ENCODE measurements at places on chromosomes 6 and 20. TPM values are rescaled to one million over a fixed set of nuclear protein-coding genes. Genes with fewer than 3 reads are reported as not detected.
A peak's percentile ranks its signal among the peaks of the same experiment; 100 is the strongest.

- H3K27ac ChIP-seq, result no peak overlapping the region
- DNase-seq, result no peak
- H3K36me3 ChIP-seq, result no peaks in the 10 kb centered on the region
- H3K4me1 ChIP-seq, result no peaks in the 10 kb centered on the region
Measured at GRCh38 chr6:2531426-2532215, 219.1 kb downstream of the MYLK4 start.

Gene MACROD2
- total RNA-seq, result 5.8 TPM

DNA sequence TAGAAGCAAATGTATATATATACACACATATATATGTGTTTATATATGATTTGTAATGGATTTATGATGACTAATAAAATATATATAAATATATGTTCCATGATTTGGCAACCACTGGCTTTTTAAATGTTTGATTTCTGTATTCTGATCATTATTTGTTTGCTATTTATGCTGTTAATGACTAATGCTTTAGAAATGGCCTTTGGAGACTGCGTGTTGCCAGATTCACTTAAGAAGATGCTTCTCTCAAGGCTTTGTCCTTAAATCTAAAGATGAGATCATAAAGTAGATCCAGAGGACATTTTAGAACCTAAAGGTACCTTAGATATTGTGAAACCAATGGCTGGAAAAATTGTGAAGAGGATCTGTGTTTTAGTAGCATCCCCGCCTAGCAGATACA is 116.0 kb upstream of the SUPT3H start:
- H3K27me3 ChIP-seq, result no peaks in the 10 kb centered on the region
- H3K27ac ChIP-seq, result no peak overlapping the region
- H3K4me3 ChIP-seq, result no peak overlapping the region
- H3K36me3 ChIP-seq, result no peaks in the 10 kb centered on the region
- peaks cover 6% of the 10 kb centered on the region for H3K4me1 ChIP-seq

- H3K27me3 ChIP-seq, result no peaks in the 10 kb centered on the region
- H3K4me1 ChIP-seq, result peaks cover 10% of the 10 kb centered on the region
- H3K27ac ChIP-seq, result no peak overlapping the region
- no peak for DNase-seq
- H3K4me3 ChIP-seq, result no peak overlapping the region
Measured at GRCh38 chr20:62118113-62119043, 3.9 kb upstream of the LSM14B start.

Gene TOP1
- 22.1 TPM for total RNA-seq

GRCh38 chr6:5034328-5034727 is 30.5 kb upstream of the RPP40 start:
- H3K27ac ChIP-seq, result no peak overlapping the region
- no peak overlapping the region for H3K4me3 ChIP-seq
- H3K27me3 ChIP-seq, result no peaks in the 10 kb centered on the region
- H3K4me1 ChIP-seq, result no peaks in the 10 kb centered on the region
- no peaks in the 10 kb centered on the region for H3K36me3 ChIP-seq
- DNase-seq, result no peak

Gene IRF4
- 0.68 TPM for total RNA-seq

Gene OPRM1
- 0.41 TPM for total RNA-seq

DNA sequence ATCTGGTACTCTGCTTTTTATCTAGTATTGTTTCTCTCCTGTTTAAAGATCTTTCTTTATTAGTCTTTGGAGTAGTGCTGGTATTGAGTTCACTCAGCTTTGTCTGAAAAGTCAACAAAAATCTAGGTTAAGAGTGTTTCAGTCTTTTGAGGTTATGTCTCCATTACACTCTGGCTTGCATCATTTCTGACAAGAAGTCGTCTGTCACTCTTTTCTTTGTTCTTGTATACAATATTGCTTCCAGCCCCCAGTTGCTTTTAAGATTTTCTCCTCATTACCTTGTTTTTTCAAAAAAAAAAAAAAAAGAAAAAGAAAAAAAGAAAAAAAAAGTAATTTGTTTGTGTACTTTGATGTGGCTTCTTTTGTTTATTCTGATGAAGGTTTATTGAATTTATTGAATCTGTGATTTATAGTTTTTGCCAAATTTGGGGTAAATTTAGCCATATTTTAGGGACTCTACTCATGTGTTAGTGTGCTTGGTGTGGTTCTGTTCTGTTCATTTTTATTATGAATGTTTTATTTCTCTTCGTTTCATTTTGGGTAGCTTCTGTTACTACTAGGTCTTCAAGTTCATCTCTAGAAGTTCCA is 408.9 kb downstream of the CDKAL1 start:
- no peaks in the 10 kb centered on the region for H3K4me1 ChIP-seq
- no peaks in the 10 kb centered on the region for H3K36me3 ChIP-seq
- DNase-seq, result no peak
- no peaks in the 10 kb centered on the region for H3K27me3 ChIP-seq
- H3K27ac ChIP-seq, result no peak overlapping the region
- H3K4me3 ChIP-seq, result no peak overlapping the region

- H3K27ac ChIP-seq, result no peak overlapping the region
- H3K27me3 ChIP-seq, result no peaks in the 10 kb centered on the region
- DNase-seq, result no peak
- H3K36me3 ChIP-seq, result no peaks in the 10 kb centered on the region
- H3K4me3 ChIP-seq, result no peak overlapping the region
Measured at GRCh38 chr6:85261271-85261670, 188.6 kb upstream of the NT5E start.

Gene TCF19
- 4.6 TPM for total RNA-seq

- H3K4me3 ChIP-seq, result peak within 1 kb of the TSS; percentile 60
- H3K27ac ChIP-seq, result peak within 1 kb of the TSS; percentile 88
- H3K4me1 ChIP-seq, result peaks cover 29% of the 10 kb centered on the region
- peak; percentile 93 for DNase-seq
- no peaks in the 10 kb centered on the region for H3K36me3 ChIP-seq
- H3K27me3 ChIP-seq, result no peaks in the 10 kb centered on the region
Measured at GRCh38 chr20:33731693-33732165, at the start of gene ZNF341. TSS of gene ZNF341 (plus strand) at chr20:33731996. CDS start at chr20:33732022, 26 bp downstream.

- no peak for DNase-seq
- H3K4me3 ChIP-seq, result no peak overlapping the region
- H3K36me3 ChIP-seq, result no peaks in the 10 kb centered on the region
- no peaks in the 10 kb centered on the region for H3K4me1 ChIP-seq
- no peak overlapping the region for H3K27ac ChIP-seq
- no peaks in the 10 kb centered on the region for H3K27me3 ChIP-seq
Measured at GRCh38 chr6:24107294-24107693, 18.7 kb upstream of the NRSN1 start.

Gene SERPINB1
- 24.1 TPM for total RNA-seq

Gene ZNF391
- 4.6 TPM for total RNA-seq
